ENCODE measurements at places on chromosomes 2 and 18.

DNA sequence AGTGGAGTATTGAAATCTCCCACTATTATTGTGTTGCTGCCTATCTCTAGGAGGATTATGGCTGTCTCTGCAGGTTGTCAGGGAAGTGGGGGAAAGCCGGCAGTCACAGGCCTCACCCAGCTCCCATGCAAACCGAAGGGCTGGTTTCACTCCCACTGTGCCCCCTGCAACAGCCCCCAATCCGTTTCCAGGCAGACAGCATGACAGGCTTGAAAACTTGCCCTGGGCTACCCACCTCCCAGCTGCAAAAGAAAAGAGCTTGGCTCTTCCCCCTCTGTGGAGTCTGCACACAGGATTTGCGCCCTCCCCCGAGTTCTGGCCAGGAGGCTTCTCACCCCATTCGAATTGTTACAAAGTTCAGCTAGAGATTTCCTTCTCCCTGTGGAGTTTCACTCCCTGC, 87.4 kb upstream of the MSTN start:
- DNase-seq: no peak

DNA sequence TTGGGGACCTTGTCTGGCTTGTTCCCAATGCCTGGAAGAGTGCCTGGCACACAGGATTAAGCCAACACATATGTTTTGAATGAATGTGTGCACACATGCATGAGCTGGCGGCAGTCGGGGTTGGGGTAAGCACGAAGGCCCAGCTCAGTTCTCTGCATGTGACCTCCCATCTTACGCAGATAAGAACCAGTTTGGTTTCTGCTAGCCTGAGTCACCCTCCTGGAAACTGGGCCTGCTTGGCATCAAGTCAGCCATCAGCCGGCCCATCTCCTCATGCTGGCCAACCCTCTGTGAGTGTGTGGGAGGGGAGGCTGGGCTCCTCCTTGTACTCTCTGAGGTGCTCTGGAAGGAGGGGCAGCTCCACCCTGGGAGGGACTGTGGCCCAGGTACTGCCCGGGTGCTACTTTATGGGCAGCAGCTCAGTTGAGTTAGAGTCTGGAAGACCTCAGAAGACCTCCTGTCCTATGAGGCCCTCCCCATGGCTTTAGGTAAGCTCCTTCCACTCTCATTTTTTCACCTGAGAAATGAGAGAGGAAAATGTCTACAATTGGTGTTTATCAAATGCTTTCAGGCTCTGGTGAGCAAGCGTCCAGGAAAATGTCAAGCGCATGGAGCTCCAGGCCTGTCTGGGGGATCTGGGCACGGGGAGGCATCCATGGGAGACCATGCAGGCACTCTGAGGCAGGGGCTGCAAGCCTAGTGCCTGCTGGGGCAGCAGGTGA, 9.7 kb upstream of the IL1RN start:
- DNase-seq: no peak

- no peak for DNase-seq
These were observed 706.7 kb upstream of the TMEFF2 start for GRCh38 chr2:192901446-192901845.

GRCh38 chr18:69691008-69691760, 256.5 kb downstream of the CD226 start:
- no peak for DNase-seq

DNA sequence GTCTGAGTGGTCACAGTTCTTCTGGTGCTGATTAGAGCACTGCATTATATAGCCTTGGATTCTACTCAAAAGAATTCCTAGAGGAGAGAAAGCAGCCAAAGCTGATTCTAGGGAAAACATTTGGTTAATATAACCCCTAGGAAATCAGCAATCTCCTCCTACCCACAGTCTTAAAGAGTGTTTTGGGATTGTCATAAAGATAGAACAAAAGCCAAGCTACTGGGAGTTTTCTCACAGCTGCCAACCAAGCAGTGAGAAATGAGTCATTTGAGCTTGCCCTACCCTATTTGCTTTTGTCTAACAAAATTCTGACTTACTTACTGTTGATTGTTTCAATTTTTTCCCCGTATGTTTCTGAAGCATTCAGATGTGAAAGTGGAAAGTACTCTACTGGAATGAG, 469.3 kb downstream of the PLCL1 start:
- no peak for DNase-seq
